Muscle of leg (tissue), 16 donors: ENCODE measurements at places on chromosomes 12 and 14.

DNA sequence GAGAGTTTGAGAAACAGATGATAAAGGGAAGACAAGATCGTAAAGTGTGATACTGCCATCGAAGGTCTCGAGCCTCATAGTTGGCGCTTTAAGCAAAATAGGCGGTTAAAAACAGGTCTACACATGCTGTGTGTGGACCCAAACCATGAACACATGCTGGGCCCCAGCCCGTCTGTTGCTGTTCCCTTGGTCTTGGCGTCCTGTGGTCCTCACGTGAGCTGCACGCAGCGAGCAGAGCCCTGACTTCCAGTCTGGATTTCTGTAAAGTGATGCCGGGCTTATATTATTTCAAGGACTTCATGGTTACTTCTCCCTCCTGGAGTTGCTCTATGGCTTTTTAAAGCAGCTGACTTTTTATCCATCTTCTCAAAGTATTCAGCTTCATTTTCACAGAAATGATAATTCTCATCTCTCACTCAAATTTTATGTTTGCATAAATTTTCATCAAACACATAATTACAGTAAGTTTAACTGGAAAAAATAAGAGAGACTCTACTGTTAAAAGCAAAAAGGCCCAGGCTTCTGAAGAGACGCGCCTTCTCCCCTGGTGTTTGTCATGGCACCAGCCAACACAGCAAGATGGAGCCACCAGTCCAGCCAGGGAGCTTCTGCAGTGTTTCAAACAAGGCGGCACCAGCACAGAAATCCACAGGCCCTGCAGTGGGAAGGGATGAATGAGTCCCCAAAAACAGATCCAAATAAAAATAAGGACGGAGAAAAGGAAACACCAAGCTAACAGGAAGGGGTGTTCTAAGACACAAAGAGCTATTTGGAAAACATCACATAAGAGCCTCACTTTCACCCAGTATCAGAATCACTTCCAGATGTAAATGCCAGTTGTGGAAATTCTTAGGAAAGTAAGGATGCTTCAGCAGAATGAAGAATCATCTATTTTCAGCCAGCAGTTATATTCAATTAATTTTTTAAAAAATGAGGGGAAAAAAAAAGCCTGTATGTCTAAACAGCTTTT lies 24.9 kb downstream of the SFSWAP start:
- no peak for DNase-seq

DNA sequence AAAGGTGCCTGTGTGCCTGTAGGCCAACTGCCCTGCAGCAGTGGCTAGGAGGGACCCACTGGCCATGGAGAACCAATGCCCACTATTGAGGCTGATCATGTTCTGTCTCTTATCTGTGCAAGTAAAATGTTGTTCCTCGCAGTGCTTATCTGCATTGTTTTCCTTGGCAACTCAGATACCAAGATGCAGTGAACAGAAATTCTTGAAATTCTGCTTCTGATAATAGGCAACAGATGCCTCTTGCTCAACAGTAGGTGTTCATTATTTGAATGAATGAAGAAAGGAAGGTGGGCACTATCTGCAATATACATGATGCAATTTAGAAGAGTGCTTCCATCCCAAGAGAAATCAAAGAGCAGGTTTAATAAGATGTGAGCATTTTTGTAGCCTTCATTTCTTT lies 232.2 kb downstream of the NUAK1 start:
- DNase-seq: no peak

DNA sequence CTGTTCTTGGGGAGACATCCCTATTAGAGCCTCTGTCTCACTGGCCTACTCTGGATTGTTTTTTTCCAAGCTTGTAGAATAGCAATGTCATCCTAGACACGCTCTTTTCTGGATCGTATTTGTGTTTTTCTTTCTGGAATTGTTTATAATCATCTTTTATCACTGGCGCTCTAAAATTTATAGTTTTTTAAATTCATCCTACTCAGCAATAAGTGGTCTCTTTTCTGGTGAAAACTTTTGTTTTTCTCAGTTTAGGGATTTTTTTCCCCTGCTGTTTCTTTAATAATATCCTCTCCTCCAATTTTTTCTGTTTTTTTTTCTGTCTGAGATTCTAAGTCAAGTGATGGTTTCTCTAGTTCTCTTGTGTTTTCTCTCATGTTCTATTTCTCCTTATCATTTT lies 25.2 kb downstream of the PDE6H start:
- DNase-seq: no peak

GRCh38 chr12:97466000-97466399 lies 3.4 kb downstream of the RMST start:
- DNase-seq: no peak

DNA sequence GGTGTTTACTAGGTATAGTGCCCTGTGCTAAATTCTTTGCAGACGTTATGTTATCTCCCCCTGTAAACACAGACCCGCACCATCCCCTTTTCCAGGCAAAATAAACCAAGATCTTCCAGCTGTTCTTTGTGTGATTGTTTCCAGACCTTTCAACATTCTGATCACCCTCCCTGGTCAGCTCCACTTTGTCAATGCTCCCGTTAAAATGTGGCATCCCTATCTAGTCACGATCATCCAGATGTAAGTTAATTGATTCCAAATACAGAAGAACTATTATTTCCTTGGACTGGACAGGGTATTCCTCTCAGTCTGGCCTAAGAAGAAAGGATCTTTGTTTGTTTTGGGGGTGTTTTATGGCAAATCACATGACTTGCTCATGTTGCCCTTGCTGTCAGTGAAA lies 127.6 kb upstream of the ARID2 start:
- no peak for DNase-seq

DNA sequence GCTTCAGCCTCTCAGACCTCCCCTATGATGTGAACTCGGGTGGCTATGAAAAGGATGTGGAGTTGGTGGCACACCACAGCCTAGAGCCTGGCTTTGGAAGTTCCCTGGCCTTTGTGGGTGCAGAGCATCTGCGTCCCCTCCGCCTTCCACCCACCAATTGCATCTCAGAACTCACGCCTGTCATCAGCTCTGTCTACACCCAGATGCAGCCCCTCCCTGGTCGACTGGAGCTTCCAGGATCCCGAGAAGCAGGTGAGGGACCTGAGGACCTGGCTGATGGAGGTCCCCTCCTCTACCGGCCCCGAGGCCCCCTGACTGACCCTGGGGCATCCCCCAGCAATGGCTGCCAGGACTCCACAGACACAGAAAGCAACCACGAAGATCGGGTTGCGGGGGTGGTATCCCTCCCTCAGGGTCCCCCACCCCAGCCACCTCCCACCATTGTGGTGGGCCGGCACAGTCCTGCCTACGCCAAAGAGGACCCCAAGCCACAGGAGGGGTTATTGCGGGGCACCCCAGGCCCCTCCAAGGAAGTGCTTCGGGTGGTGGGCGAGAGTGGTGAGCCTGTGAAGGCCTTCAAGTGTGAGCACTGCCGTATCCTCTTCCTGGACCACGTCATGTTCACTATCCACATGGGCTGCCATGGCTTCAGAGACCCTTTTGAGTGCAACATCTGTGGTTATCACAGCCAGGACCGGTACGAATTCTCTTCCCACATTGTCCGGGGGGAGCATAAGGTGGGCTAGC lies 7.0 kb upstream of the RPS26 start:
- DNase-seq: no peak

DNA sequence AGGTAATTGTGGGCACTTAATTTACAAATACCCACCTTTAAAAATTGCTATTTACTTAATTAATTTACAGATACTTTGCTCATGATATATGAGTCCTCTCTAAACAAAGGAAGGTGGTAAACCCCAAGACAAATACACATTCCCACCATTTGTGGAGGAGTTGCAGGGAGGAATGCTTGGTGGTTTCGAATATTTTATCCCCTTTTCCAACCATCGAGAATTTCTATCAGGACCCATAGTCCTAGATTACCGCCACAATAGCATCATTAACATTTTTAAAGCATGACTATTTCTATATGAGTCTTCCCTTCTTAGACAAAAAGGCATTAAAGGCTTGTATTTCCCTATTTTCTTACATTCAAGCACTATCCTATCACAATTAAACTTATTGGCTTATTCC lies 34.2 kb upstream of the PLEKHA5 start:
- DNase-seq: no peak

DNA sequence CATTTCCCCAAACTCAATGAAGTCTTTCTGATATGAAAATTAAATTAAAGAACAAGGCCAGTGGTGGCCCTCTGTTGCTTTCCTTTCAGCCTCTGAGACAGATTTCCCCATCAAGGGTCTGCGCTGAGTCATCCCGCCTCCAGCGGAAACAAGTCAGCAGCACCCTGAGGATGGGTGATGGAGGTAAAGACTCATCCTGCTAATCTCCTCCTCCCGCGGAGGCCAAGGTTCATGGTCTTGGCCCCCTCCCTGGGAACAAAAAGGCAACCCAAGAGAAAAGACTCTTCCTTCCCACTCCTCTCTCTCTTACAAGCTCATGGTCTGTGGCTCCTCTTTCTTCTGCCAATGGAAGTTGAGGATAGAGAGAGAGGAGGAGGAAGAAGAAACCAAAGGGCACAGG lies 9.0 kb upstream of the NUMB start:
- no peak for DNase-seq
